HCT116 (cell line): ENCODE measurements at places on chromosomes 1 and 21. TPM values are rescaled to one million over a fixed set of nuclear protein-coding genes. Genes with fewer than 3 reads are reported as not detected.

DNA sequence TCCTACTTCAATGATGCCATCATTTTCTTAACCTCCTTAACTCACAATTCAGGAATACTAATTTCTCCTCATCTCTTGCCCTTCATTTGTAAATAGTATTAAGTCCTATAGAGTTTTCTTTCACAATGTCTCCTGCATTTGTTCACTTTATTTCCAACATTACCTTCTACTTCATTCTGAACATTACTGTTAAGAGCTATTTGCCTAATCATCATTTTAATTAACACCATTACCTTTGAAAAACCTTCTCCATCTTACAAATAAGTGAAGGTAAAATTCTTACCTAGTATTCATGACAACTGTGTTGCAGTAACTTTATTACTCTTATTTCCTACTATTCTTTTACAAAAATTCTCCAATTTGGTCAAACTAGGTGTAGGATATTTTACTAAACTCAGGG lies 137.7 kb downstream of the COQ8A start:
- 0 out of 2 replicates have a peak, but pooled peaks cover 13% of the 10 kb centered on the region for H3K36me3 ChIP-seq
- no peak overlapping the region for H3K4me3 ChIP-seq

DNA sequence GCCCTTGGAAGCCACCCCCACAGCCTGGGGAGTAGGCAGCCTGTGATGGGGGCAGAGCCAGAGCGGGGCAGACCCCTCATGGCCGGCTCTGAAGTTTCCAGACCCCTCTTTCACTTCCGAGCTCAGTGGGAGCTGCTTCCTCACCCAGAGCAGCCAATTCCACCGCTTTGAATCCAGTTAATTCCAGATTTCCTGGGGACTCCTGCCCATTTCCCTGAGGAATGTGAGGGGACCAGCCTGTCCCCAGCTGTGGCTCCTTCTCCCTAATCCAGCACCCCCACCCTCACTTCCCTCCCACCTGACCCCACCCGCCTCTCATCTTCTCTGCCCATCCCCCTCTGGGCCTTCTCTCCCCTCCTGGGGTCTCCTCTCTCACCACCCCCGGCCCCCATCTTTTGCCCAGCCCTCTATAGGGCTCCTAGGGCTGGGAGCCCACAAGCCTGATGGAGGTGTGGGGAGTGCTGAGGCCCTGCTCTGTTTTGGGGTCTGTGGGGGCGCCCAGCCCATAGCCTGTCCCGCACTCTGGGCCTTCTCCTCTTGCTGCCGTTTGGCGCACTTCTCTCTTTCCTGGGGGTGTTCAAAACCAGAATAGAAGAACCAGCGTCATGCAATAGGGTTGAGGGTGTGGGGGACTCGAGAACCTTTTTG lies 26.2 kb upstream of the TNFRSF1B start:
- no peaks in the 10 kb centered on the region for H3K27me3 ChIP-seq
- H3K4me3 ChIP-seq = no peak overlapping the region
- DNase-seq = no peak
- H3K27ac ChIP-seq = no peak overlapping the region

DNA sequence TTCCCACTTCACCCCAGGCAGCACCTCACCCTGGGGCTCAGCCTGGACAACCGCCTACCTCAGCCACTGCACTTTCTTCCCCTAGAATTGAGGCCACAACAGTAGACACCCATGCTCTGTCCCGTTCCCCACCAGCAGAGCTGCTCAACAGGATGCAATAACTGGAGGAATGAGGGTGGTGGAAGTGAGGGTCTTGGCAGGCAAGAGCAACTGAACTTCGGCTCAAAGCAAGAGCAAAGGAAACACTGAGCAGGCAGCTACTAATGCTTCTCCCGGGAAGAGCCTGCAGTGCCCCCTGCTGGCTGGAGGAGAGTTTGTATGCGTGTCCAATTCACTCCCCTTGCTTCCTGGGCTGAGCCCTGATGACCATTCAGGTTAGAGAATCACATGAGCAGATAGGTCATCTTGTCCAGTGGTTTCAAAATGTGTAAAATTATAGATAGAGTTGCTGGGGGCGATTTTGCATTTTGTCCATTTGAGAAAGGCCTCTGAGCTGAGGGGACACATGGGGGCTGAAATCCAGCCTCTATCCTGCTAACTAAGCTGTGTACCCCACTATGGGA lies 13.9 kb downstream of the NT5C1A start:
- H3K27me3 ChIP-seq = no peaks in the 10 kb centered on the region
- H3K4me1 ChIP-seq = peaks cover 18% of the 10 kb centered on the region

GRCh38 chr1:235917267-235917811 lies 50.6 kb upstream of the LYST start:
- peak; percentile 88 for DNase-seq
- H3K27me3 ChIP-seq = no peaks in the 10 kb centered on the region
- H3K4me1 ChIP-seq = peaks cover 15% of the 10 kb centered on the region
- no peaks in the 10 kb centered on the region for H3K36me3 ChIP-seq
- peak overlapping the region; percentile 56; the same call in 1 of the 2 replicates for H3K27ac ChIP-seq

GRCh38 chr1:3459051-3459908 lies 4.8 kb downstream of the ARHGEF16 start:
- no peaks in the 10 kb centered on the region for H3K36me3 ChIP-seq
- no peaks in the 10 kb centered on the region for H3K27me3 ChIP-seq
- H3K4me1 ChIP-seq = peaks cover 34% of the 10 kb centered on the region
- no peak for DNase-seq
- H3K27ac ChIP-seq = peak overlapping the region; percentile 1; the same call in 1 of the 2 replicates

DNA sequence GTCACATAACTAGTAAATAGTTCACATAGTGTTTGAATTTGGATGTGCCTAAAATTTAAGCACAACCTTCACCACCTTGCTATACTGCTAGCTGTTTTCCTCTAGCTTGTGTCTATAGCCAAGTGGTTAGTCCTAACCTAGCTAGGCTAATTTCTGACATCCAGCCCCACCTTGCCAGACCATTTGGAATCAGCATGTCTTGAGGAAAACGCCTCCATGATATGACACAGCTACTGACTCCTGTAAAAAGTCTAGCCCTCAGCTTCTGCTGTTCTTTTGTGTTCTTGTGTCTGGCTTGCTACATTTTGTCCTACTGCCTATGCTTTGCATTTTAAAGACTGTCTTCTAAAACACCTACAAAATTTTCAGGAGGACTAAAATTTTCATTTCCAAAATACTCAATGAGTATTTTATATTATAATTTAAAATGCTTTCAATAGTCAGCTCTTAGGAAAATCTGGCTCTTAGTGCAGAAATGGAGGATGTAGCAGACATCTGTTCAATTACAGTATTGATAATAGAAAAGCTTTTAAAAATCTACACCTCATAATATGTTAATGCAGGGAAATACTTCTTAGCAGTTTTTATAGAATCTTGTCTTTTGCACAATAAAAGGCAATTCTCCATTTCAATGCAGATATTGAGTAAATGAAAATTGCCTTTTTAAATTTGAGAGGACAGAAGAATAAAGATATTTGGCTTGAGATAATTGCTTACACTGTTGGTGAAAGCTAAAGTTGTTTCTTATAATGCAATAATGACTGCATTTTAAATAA lies 160.8 kb upstream of the APP start:
- H3K4me1 ChIP-seq = no peaks in the 10 kb centered on the region
- no peak overlapping the region for H3K27ac ChIP-seq
- H3K4me3 ChIP-seq = no peak overlapping the region
- no peaks in the 10 kb centered on the region for H3K27me3 ChIP-seq
- DNase-seq = no peak
- no peaks in the 10 kb centered on the region for H3K36me3 ChIP-seq

DNA sequence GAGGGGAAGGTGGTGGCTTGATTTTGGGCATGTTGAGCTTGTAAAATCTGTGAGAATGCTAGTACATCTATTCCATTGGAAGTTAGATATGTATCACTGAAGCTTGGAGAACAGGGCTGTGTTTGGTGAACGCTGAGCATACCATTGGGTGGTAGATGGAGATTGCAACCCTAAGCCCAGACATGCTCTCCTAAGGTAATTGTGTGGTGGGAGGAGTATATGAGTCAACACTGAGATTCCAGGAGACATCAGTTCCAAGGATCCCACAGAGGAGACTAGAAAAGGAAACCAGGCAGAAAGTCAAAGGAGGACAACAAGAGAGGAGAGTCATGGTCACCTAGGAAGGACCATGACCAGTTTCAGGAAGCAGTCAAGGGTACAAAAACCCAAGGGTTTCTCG lies 60.4 kb downstream of the KIF21B start:
- H3K36me3 ChIP-seq = no peaks in the 10 kb centered on the region
- H3K4me3 ChIP-seq = no peak overlapping the region
- H3K27ac ChIP-seq = no peak overlapping the region
- DNase-seq = no peak
- no peaks in the 10 kb centered on the region for H3K4me1 ChIP-seq

DNA sequence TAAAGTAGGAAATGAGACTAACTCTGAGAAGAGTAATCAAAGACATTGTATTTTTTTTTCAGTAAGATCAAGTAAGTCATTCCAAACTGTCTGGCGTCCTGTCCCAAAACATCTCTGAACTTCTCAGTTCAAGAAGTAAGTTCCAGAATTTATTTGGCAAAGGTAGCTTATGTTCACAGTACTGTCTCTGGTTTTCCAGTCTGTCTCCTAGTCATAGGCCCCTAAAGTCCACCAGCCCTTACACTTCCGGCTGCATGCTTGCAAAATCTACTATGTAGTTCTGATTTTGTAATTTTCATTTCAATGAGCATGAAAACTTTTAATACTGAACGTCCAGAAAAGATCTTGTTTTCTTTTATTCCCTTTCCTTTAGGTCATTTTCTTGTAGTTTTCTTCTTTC lies 61.4 kb upstream of the S1PR1 start:
- H3K36me3 ChIP-seq = no peaks in the 10 kb centered on the region
- H3K4me3 ChIP-seq = no peak overlapping the region
- peaks cover 6% of the 10 kb centered on the region for H3K4me1 ChIP-seq
- no peak overlapping the region for H3K27ac ChIP-seq

GRCh38 chr1:63319046-63320021 lies 3.0 kb upstream of the FOXD3 start:
- no peaks in the 10 kb centered on the region for H3K36me3 ChIP-seq
- no peaks in the 10 kb centered on the region for H3K27me3 ChIP-seq
- no peak for DNase-seq

GRCh38 chr1:198848206-198848605 lies 209.4 kb downstream of the PTPRC start:
- no peak overlapping the region for H3K27ac ChIP-seq
- no peaks in the 10 kb centered on the region for H3K27me3 ChIP-seq
- no peaks in the 10 kb centered on the region for H3K36me3 ChIP-seq
- no peak overlapping the region for H3K4me3 ChIP-seq

DNA sequence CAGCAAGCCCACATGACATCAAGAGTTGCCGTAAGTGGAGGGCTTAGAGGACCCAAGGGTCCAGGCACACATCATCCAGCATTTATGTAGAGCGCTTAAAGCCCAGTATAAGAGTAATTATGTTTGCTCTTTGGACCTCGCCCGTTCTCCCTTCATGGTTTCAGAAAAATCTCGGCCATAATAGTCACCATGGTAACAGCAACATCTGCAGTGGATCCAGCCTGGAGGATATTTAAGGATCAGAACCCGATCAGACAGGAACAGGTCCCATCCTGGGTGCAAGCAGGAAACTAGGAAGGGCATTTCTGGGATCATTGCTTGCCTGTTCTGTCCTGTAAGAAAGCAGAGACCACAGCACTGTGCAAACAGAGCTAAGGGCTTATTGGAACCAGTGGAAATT lies 89.9 kb upstream of the KAZN start:
- peaks cover 41% of the 10 kb centered on the region for H3K27me3 ChIP-seq
- H3K4me3 ChIP-seq = no peak overlapping the region
- DNase-seq = no peak
- no peak overlapping the region for H3K27ac ChIP-seq
- no peaks in the 10 kb centered on the region for H3K4me1 ChIP-seq

- H3K4me3 ChIP-seq = no peak overlapping the region
- H3K27ac ChIP-seq = no peak overlapping the region
- no peaks in the 10 kb centered on the region for H3K4me1 ChIP-seq
Observed at GRCh38 chr1:70025846-70026245, 179.5 kb downstream of the LRRC40 start.

- H3K27ac ChIP-seq = no peak overlapping the region; the same call in 1 of the 2 replicates
- no peaks in the 10 kb centered on the region for H3K27me3 ChIP-seq
- H3K36me3 ChIP-seq = peaks cover 23% of the 10 kb centered on the region; the same call in 1 of the 2 replicates
Observed at GRCh38 chr1:229661022-229661877, 35.2 kb downstream of the URB2 start.

The AMY2A gene
- 0.42 TPM for total RNA-seq

The LRRIQ3 gene
- total RNA-seq = 1.1 TPM

The POLR3C gene
- 25.4 TPM for total RNA-seq

The RBP7 gene
- 45.6 TPM for total RNA-seq
